ENCODE measurements at places on chromosomes 7 and 10. TPM values are rescaled to one million over a fixed set of nuclear protein-coding genes. Genes with fewer than 3 reads are reported as not detected.

Gene MYO1G
- total RNA-seq = not detected

Gene ZDHHC6
- 23.2 TPM for total RNA-seq

- peak; percentile 55 for DNase-seq
Observed at GRCh38 chr7:27155816-27156507, 513 bp downstream of the HOXA7 start.

GRCh38 chr10:114061148-114061547, 17.5 kb downstream of the ADRB1 start:
- DNase-seq = peak; percentile 95
